ENCODE measurements at places on chromosomes 5 and 9. TPM values are rescaled to one million over a fixed set of nuclear protein-coding genes. Genes with fewer than 3 reads are reported as not detected.

DNA sequence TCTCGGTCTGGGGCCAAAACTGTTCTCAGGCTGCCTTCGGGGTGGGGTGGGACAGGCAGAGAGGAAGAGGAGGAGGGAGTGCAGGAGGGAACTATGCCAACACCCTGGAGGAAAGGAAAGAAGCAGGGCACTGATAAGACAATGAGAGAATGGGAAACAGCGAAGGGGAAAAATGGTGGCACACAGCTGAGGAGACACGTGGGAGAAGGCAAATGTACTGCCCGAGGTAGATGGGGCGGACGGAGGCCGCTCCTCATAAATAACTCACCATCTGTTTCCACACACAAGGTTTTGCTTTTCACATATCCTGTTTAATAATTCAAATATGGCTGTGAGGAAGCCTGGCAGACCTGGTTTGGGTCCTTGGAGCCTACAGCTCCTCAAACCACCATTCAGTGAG lies 148.2 kb upstream of the LRRTM2 start:
- H3K4me1 ChIP-seq: peaks cover 9% of the 10 kb centered on the region
- no peak overlapping the region for H3K4me3 ChIP-seq
- H3K27ac ChIP-seq: peak overlapping the region; percentile 10
- peaks cover 19% of the 10 kb centered on the region for H3K36me3 ChIP-seq

DNA sequence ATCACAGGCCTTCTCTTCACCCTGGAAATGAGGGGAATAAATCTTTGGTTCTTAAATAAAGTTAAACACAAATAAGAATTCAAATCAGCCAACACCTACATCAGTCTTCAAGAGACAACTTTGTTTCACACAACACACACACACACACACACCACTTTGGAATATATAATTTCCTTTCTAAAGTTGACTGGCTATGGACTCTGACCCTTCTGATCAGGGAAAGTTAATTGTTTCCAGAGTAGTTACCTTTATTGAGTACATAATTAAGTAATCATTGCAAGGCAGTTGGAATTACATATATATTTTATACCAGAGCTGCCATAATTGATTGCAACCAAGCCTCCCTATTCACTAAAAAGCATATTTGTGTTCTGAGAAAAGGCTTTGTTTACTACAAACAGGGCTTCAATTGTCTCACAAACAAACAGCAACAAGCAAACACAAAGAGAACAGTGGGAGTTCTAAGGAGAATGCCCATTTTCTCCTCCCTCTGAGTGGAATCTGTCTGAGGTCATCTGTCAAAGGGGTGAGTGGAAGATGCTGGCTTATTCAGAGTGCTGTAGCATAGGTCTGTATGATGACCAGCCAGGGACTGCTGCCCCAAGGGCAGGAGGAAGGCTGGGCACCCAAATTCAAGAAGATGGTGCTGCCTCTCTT lies 136.6 kb downstream of the SEMA6A start:
- no peak overlapping the region for H3K27ac ChIP-seq
- H3K4me1 ChIP-seq: peaks cover 40% of the 10 kb centered on the region
- no peaks in the 10 kb centered on the region for H3K27me3 ChIP-seq

DNA sequence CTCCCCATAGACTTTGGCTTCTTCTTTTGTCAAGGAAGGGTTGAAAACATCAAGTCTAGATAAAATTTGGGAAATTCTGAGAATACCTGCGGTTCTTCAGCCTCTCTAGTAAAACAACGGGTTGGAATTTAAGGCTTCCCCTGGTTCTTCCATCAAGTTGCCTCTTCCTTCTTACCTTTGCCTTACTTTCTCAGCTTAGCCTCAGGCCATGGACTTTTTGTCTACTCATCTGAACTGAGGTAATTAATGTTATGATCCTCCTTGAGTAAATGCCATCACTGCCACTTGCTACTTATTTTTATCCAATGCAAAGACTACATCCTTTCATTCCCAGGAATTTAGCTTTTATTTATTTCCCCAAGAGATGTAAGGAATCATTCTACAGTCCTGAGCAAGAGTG lies 184.4 kb downstream of the MPDZ start:
- H3K4me3 ChIP-seq: no peak overlapping the region
- H3K27ac ChIP-seq: no peak overlapping the region
- no peaks in the 10 kb centered on the region for H3K4me1 ChIP-seq
- no peaks in the 10 kb centered on the region for H3K27me3 ChIP-seq
- DNase-seq: no peak

DNA sequence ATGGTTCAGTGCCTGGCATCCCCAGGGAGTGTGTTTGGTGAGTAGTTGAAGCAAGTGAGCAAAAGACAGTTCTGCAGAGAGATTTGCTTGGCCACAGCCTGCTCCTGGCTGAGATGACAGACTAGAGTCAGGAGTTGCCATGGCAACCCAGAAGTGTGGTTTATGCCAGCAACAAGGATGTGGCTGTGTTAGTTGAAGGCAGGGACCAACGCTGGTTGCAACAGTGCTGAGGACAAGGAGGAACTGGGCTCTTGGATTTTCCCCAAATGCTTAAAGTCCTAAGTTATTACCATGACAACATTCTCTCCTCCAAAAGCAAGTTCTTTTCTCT lies 2.7 kb downstream of the NXNL2 start:
- no peak overlapping the region for H3K27ac ChIP-seq
- no peaks in the 10 kb centered on the region for H3K36me3 ChIP-seq

- no peak overlapping the region for H3K4me3 ChIP-seq
- peaks cover 6% of the 10 kb centered on the region for H3K4me1 ChIP-seq
- no peak for DNase-seq
- H3K27me3 ChIP-seq: no peaks in the 10 kb centered on the region
Observed at GRCh38 chr9:111910428-111910827, 13.8 kb downstream of the UGCG start.

GRCh38 chr9:96281641-96282040 lies 20.3 kb downstream of the HSD17B3 start:
- H3K36me3 ChIP-seq: no peaks in the 10 kb centered on the region
- no peaks in the 10 kb centered on the region for H3K4me1 ChIP-seq
- H3K27me3 ChIP-seq: no peaks in the 10 kb centered on the region
- H3K4me3 ChIP-seq: no peak overlapping the region

- no peaks in the 10 kb centered on the region for H3K36me3 ChIP-seq
- no peak for DNase-seq
- H3K4me3 ChIP-seq: no peak overlapping the region
- H3K4me1 ChIP-seq: no peaks in the 10 kb centered on the region
- no peaks in the 10 kb centered on the region for H3K27me3 ChIP-seq
Observed at GRCh38 chr5:61910771-61911170, 395.2 kb upstream of the KIF2A start.

- no peak for DNase-seq
- H3K4me3 ChIP-seq: no peak overlapping the region
- no peaks in the 10 kb centered on the region for H3K27me3 ChIP-seq
- H3K36me3 ChIP-seq: no peaks in the 10 kb centered on the region
- no peaks in the 10 kb centered on the region for H3K4me1 ChIP-seq
Observed at GRCh38 chr5:119597728-119598298, 31.5 kb upstream of the FAM170A start.

- no peak overlapping the region for H3K4me3 ChIP-seq
- no peaks in the 10 kb centered on the region for H3K36me3 ChIP-seq
- H3K27ac ChIP-seq: no peak overlapping the region
- peaks cover under 1% of the 10 kb centered on the region for H3K4me1 ChIP-seq
- DNase-seq: no peak
Observed at GRCh38 chr9:75664597-75664996, 225.9 kb upstream of the PCSK5 start.

GRCh38 chr9:17004500-17004899 lies 130.3 kb upstream of the CNTLN start:
- no peaks in the 10 kb centered on the region for H3K27me3 ChIP-seq
- peaks cover 2% of the 10 kb centered on the region for H3K4me1 ChIP-seq
- H3K27ac ChIP-seq: peak overlapping the region; percentile 50
- H3K36me3 ChIP-seq: no peaks in the 10 kb centered on the region

GRCh38 chr9:84852617-84853301 lies 183.2 kb downstream of the NTRK2 start:
- DNase-seq: peak; percentile 72
- H3K4me1 ChIP-seq: peaks cover 15% of the 10 kb centered on the region
- no peak overlapping the region for H3K4me3 ChIP-seq
- peak overlapping the region; percentile 57 for H3K27ac ChIP-seq
- no peaks in the 10 kb centered on the region for H3K27me3 ChIP-seq

- peak; percentile 58 for DNase-seq
- H3K4me1 ChIP-seq: peaks cover 17% of the 10 kb centered on the region
- H3K36me3 ChIP-seq: no peaks in the 10 kb centered on the region
- peak overlapping the region; percentile 18 for H3K4me3 ChIP-seq
- peaks cover 49% of the 10 kb centered on the region for H3K27me3 ChIP-seq
- no peak overlapping the region for H3K27ac ChIP-seq
Observed at GRCh38 chr9:93827545-93828330, 127.4 kb downstream of the BARX1 start.

DNA sequence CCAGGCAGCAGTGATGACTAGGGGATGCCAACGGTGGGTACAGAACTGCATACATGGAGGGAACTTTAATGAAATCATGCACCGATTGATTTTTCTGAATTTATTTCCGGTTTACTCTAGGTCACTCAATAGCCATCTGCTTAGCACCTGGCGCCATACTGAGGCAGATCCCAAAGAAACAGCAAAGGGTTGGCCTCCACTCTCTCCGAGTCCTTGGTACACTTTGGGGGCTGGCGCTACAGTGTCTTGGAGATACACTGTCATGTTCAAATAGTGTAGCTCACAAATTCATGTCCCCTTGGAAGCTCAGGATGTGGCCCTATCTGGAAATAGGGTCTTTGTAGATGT lies 116.3 kb downstream of the BOD1 start:
- H3K4me1 ChIP-seq: peaks cover 52% of the 10 kb centered on the region
- DNase-seq: no peak
- H3K27me3 ChIP-seq: no peaks in the 10 kb centered on the region

GRCh38 chr5:135539430-135540005 lies 3.8 kb upstream of the NEUROG1 start:
- H3K27ac ChIP-seq: no peak overlapping the region
- no peak for DNase-seq
- H3K27me3 ChIP-seq: peaks cover 94% of the 10 kb centered on the region

DNA sequence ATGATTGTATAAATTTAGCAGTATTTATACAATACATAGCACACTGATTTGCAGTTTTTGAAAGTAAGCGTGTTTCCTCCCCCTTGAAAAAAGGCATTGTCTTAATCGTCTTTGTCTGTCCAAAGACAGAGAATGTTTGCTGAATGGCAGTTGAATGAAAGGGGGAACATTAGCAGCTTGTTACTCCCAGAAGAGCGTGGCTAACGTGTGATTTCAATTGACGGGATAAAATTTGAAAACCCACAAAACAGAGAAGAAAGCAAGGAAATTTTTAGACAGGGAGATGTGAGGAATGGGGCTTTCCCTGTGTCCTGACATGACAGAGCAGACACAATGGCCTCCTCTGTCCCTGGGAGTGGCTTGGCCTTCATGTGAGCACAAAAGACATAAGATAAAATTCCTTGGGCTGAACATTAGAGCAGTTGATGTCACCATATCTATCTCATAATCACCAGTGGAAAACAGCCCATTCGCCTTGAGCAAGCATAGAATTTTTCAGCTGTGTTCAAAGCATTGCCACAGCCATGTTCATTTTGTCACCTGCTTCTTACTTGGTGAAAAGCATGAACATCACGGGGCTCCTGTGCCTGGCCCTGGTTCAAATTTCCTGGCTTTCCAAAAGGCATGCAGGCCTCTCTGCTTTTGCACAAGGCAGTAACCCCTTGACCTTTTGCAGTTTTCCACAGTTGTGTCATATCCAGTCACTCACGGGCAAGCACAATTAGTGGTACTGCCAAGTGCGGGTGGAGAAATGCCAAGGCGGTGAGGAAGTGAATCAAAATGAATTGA lies 126.9 kb downstream of the TLE1 start:
- H3K27me3 ChIP-seq: no peaks in the 10 kb centered on the region
- H3K4me3 ChIP-seq: no peak overlapping the region
- H3K4me1 ChIP-seq: peaks cover 11% of the 10 kb centered on the region
- no peaks in the 10 kb centered on the region for H3K36me3 ChIP-seq

GRCh38 chr5:37002176-37002751 lies 125.7 kb downstream of the NIPBL start:
- no peak overlapping the region for H3K4me3 ChIP-seq
- no peak overlapping the region for H3K27ac ChIP-seq
- H3K4me1 ChIP-seq: no peaks in the 10 kb centered on the region
- no peak for DNase-seq
- H3K36me3 ChIP-seq: peaks cover 14% of the 10 kb centered on the region
- H3K27me3 ChIP-seq: no peaks in the 10 kb centered on the region

DNA sequence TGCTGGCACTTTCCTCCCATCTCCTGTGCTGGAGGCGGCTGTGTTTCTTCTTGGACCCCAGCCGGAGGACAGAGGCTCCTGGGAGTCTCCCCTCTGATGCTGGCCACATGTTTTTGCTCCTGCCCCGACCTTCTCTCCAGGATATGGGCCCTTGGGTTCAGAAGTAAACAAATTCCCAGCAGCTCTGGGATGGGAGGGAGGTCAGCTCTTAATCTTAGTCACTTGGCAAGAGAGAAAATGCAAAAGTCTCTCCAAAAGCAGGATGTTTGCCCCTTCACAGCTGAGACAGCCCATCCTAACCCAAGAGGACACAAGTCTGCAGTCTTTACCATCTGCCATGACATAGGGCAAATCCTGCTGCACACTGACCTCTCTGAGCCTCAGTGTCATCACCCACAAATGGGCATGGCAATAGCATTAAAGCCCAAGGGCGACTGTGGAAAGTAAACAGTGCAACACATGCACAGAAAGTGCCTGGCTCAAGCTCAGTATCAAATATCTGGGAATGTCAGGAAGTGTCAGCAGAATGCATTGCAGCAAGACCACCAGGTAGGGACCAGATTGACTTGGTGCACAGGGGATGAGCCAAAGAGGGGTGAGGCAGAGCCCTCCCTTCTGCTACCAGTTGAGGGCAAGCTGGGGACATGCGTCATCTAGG lies 117.0 kb upstream of the CXCL14 start:
- H3K4me1 ChIP-seq: peaks cover 36% of the 10 kb centered on the region
- DNase-seq: no peak
- peaks cover 4% of the 10 kb centered on the region for H3K27me3 ChIP-seq
- no peak overlapping the region for H3K4me3 ChIP-seq

- no peak overlapping the region for H3K4me3 ChIP-seq
- H3K4me1 ChIP-seq: peaks cover 5% of the 10 kb centered on the region
- no peak for DNase-seq
- H3K27me3 ChIP-seq: no peaks in the 10 kb centered on the region
- no peak overlapping the region for H3K27ac ChIP-seq
Observed at GRCh38 chr9:6763244-6763643, 5.5 kb downstream of the KDM4C start.

DNA sequence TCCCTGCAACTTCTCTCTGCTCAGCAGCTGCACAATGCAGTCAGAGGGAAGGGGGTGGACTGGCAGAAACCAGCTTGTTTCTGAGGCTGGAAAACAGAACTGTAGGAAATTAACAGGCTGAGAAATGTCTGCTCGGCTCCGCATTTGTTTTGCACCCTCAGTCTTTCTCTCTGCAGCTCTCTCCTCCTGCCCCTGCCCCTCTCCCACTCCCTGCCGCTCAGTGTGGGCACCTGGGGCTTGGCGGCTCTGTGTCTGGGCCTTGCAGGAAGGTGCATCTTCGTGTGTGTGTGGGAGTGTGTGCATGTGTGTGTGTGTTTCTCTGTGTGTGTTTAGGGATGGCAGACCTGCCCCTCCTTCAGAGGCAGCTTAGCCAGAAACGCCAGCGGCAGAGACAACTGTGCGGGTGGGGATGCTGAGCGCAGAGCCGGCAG lies 53.0 kb downstream of the PCDH1 start:
- no peak overlapping the region for H3K27ac ChIP-seq
- peaks cover 9% of the 10 kb centered on the region for H3K27me3 ChIP-seq

GRCh38 chr5:160833806-160834205 lies 18.2 kb downstream of the ATP10B start:
- no peaks in the 10 kb centered on the region for H3K36me3 ChIP-seq
- H3K27ac ChIP-seq: no peak overlapping the region
- no peak overlapping the region for H3K4me3 ChIP-seq
- DNase-seq: no peak
- no peaks in the 10 kb centered on the region for H3K4me1 ChIP-seq

RORB gene
- 0.09 TPM for total RNA-seq

SNX2 gene
- 46.4 TPM for total RNA-seq

TRIP13 gene
- 5.7 TPM for total RNA-seq

SLC6A3 gene
- not detected for total RNA-seq

F12 gene
- total RNA-seq: 0.27 TPM

CTNND2 gene
- 0.49 TPM for total RNA-seq

C5orf52 gene
- total RNA-seq: not detected

Data from muscle of leg (tissue), 16 donors.